ENCODE measurements at places on chromosomes 7 and 10.
A peak's percentile ranks its signal among the peaks of the same experiment; 100 is the strongest.

DNA sequence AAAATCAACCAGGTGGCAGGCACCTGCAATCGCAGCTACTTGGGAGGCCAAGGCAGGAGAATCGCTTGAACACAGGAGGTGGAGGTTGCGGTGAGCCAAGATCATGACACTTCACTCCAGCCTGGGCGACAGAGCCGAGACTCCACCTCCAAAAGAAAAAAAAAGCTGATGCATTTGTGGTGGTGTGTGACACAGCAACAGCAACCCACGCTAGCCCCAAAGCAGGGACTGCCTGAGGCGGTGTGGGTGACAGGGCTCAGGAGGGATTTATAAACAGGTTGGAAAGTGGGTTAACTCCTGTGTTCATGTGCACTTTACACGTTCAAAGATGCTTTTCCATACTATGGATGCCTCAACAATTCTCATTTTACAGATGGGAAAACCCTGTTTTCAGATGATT, 395.9 kb upstream of the PODXL start:
- no peak for DNase-seq

GRCh38 chr7:15178065-15178464, 275.5 kb upstream of the DGKB start:
- peak; percentile 6 for DNase-seq

DNA sequence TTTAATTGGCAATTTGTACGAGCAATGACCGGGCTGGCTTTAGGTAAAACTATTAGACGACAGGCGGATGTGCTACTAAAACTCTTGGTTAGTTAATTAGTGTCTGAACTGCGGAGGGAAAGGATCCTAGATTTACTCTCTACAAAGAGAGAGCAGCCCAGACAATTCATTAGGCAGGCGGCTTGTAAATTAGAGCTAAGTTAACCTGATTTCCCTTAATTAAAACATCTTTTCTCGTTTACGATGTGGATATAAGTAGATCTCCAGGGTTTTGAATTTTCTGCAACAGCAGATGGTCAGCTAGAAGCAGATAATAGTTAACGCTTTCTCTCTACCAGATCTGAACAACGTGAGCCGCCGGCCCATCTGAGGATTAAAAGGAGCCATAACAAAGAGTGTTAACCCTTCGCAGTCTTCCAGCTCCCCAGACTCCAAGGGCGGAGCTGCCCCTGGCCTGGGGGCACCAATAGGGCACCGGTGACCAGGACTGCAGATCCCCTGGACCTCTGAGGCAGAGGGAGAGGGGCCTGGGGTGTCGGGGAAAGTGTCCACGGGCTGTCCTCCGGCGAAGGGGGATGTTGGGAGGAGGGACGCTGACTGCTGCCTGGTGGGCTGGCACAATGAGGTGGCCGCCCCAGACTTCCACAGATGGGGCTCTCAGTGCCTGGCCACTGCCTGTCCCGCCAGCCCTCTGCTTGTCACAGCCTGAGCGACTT, 6.3 kb upstream of the UNCX start:
- DNase-seq, result no peak

- no peak for DNase-seq
These were observed 38.5 kb upstream of the MSMB start for GRCh38 chr10:46084321-46085165.

- DNase-seq, result no peak
These were observed 539.7 kb downstream of the PLXDC2 start for GRCh38 chr10:20355915-20356314.

GRCh38 chr7:104185346-104185745, 22.5 kb downstream of the ORC5 start:
- peak; percentile 24 for DNase-seq

GRCh38 chr10:52701647-52702046, 70.9 kb downstream of the MBL2 start:
- no peak for DNase-seq

- peak; percentile 100 for DNase-seq
These were observed 237.2 kb upstream of the KAT6B start for GRCh38 chr10:74589226-74589673.

DNA sequence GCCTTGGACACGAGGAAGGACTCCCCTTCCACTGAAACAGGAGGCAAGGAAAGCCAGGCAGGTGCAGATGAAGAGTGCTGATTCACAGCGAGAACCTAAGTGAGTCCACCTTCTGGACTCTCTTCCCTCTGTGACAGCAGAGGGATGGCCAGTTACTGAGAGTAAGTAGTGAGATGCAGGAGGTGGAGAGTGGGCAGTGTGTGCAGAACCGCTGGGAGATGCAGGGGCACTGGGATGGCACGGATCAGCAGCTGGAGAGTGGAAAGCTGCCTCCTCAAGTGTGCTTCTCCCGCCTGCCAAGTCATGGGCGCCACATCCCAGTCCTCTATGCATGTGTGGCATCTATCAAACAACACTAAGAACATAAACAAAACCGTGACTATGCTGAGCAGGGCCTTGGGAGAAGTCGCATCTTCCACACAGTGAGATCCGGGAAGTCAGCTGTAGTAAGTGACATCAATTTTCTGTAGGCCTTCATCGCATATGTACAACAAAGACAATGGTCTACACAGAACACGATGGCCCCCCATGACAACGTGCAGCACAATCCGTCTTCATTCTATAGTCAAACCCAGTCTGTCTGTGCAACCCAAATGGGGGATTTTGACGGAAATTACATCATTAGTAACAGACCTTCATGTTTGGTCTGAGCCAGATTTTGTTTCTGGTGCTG, 217.4 kb upstream of the KLF14 start:
- DNase-seq, result no peak

GRCh38 chr10:25766687-25767221, 167.3 kb upstream of the MYO3A start:
- no peak for DNase-seq

GRCh38 chr10:103932971-103933370, 15.0 kb upstream of the STN1 start:
- no peak for DNase-seq
